ENCODE measurements at places on chromosomes 2 and 18. TPM values are rescaled to one million over a fixed set of nuclear protein-coding genes. Genes with fewer than 3 reads are reported as not detected.

Gene GPR155
- 0.36 TPM for total RNA-seq

Gene IL36RN
- 0.21 TPM for total RNA-seq

Gene ABI2
- 54.0 TPM for total RNA-seq

Gene FOSL2
- total RNA-seq, result 69.8 TPM

Gene KCNK3
- 0.76 TPM for total RNA-seq

Gene TRAK2
- 15.3 TPM for total RNA-seq

Gene TLX2
- total RNA-seq, result 0.48 TPM

Gene UGT1A5
- not detected for total RNA-seq

Gene NT5DC4
- total RNA-seq, result not detected

Gene KCNG3
- 0.70 TPM for total RNA-seq

Gene TGFBRAP1
- 15.7 TPM for total RNA-seq

Gene ERFE
- total RNA-seq, result 9.1 TPM

Gene RIT2
- not detected for total RNA-seq

Gene PLEK
- total RNA-seq, result not detected

Gene GKN1
- 0.56 TPM for total RNA-seq

Gene DPP10
- total RNA-seq, result not detected

Gene ADAM23
- total RNA-seq, result 8.4 TPM

Gene CYP27C1
- total RNA-seq, result 4.7 TPM

Gene SULT1C2
- 0.59 TPM for total RNA-seq

Gene ASAP2
- total RNA-seq, result 45.5 TPM

Gene FAHD2B
- 11.7 TPM for total RNA-seq

Gene TRIM54
- 1.3 TPM for total RNA-seq

Gene FAM228A
- not detected for total RNA-seq

Gene RUFY4
- total RNA-seq, result not detected

Gene DLX1
- 3.2 TPM for total RNA-seq

Gene ZSWIM2
- total RNA-seq, result not detected

Gene AUP1
- 232 TPM for total RNA-seq

Gene C2orf66
- 0.14 TPM for total RNA-seq

Gene TEX51
- not detected for total RNA-seq

Gene DNAH7
- total RNA-seq, result 1.3 TPM

Gene GULP1
- 27.5 TPM for total RNA-seq

Gene SPAG16
- total RNA-seq, result 13.1 TPM

Gene EPB41L5
- total RNA-seq, result 4.1 TPM

Gene TMEM127
- 44.6 TPM for total RNA-seq

Gene RGPD4
- not detected for total RNA-seq

Gene FEV
- total RNA-seq, result not detected

Gene TMEM198
- 1.3 TPM for total RNA-seq

Gene ALKAL2
- total RNA-seq, result not detected

Gene GATA6
- 1.8 TPM for total RNA-seq

Gene KIDINS220
- 19.3 TPM for total RNA-seq

Gene FRZB
- total RNA-seq, result 0.12 TPM

Gene SERPINB7
- total RNA-seq, result 1.7 TPM

Gene CNTNAP5
- total RNA-seq, result not detected

Gene PPP1R1C
- total RNA-seq, result 2.6 TPM

Gene IER3IP1
- 27.9 TPM for total RNA-seq

Data from A549 treated with Mapracorat at 1 μM for 4 hours (cell line).